ENCODE measurements at places on chromosomes 3 and 15.

DNA sequence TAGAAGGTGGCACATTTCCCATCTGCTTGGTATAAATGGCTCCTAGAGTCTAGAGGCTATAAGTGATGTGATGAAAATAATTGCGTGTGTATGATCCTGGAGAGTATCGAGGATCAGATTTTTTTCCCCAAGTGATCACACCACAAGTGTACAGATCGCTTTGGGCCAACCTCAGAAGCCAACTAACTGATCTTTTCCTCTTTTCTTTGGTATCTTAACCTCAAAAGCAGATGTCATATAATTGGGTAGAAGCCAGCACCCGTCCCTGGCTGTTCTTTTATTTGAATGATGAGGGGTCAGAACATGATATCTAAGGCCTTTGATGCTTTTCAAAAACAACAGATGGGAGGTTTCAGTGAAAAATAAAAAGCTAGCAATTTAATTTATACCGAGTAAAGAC, 3.3 kb downstream of the P2RY14 start:
- DNase-seq: no peak

- DNase-seq: no peak
Observed at GRCh38 chr3:3177861-3178497, 1.5 kb downstream of the CRBN start.

DNA sequence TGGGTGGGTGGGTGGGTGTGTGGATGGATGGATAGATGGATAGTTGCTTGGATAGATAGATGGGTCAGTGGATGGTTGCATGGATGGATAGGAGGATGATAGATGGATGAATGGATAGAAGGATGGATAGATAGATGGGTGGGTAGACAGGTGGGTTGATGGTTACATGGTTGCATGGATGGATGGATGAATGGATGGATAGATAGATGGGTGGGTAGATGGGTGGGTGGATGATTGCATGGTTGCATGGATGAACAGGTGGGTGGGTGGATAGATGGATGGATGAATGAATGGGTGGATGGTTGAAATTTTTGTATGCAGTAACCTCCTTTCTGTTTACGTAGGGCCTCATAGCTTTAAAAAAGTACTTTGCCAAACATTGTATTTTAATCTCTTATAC, 79.5 kb downstream of the LRRK1 start:
- DNase-seq: no peak

DNA sequence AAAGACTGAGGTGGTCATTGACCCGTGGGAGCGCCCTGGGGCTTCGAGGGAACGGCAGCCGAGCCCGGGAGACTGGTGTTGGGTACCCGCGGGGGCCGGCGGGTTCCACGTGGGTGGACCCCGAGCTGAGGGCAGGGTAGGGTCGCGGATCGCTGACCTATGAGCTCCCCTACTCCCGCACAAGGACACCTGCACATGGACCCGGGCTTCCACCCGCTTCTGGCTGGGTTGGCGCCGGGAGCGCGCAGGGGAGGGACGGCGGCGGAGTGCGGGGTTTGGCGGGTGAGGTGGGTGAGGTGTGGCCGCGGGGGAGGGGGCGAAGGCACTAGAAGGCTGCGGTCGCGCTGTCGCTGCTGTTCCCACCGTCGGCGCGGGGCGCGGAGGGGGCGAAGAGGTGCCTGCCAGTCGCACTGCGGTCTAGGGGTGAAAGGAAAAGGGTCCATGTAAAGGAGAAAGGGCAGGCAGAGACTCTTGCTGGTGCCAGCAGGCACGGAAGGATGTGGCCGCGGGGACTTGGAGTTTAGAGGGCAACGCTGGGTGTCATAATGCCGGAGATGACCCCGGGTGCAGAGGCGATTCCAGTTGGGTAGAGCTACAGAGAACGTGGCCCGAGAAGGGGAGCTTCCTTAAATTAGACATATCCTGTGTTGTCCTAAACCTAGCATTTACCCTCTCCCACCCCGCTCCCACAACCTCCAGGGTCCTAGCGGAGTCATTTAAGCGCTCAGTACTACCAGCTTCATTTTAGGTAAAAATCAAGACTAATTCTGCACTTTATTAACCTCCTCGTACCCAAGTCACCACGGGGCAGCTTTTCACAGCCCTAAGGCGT, 245.9 kb upstream of the TOPAZ1 start:
- no peak for DNase-seq

- no peak for DNase-seq
Observed at GRCh38 chr15:43789409-43789808, 2.7 kb upstream of the SERF2 start.

DNA sequence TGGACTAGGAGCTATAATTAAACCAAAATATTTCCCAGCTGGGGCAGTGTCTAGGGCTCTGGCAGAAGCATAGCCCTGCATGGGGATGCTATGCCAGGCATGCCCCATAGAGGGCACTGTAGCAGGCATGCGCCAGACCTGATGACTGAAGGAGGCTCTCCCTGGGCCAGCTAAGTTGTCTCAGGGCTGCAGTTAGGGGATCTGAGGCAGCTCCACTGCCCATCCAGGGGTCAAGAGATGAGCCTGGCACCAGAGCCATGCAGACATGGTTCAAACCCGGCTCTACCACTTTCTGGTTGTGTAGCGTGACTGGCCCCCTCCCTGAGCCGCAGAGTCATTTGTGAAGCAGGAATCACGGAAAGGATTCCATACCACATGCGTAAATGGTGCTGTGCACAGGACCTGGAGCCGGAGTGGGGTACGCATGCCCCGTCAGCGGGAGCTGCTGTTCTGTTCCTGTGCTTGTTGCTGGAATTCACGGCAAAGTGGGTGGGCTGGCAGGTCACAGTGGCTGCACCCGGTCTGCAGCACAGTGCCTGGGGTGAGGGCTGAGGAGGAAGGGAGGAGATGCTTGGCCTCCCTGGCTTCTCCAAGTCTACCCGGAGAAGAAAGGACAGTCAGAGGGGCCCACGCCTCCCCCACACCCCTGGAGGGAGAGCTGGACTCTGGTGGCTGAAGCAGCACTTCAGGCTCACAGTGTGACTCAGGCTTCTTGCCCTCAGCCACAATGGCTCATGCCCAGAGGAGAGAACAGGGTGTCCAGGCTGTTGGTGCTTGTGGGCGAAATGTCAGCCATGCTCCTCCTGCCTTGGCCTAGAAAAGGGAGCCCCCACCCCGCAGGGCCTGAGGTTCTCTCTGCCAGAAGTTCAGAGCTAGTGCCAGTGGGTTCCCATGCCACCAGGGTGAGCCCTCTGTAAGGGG, 43.1 kb downstream of the DNASE1L3 start:
- DNase-seq: peak; percentile 57

DNA sequence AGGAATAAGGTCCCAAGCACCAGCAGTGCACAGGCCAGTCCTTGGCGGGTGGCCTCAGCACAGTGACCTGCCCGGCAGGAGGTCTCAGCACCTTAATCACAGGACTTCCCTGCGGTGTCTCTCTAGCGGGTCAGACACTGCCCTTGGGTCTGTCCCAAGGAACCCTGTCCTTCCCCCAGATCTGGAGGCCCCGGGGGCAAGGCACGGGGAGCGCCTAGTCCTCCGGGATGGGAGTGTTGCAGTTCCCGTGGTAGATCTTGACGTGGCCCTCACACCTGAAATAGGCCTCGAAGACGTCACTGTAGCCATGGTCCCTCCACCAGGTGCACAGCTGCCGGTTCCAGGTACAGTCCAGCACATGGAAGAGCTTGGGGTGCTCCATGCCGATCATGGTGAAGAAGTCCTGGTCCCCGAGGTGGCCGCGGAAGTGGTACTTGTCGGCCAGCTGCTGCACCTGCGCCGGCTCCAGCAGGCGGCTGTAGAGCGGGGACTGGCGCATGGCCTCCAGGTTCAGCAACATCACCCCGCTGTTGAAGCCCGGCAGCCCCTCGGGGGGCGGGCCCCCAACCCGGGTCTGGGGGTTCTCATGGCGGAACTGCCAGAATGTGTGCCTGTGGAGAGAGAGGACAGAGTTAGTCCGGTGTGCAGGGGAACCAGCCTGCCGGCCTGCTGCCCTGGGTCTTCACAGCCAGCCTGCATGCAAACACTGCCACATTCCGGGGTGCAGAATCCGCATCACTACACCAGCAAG, 201.3 kb downstream of the XXYLT1 start:
- no peak for DNase-seq

- DNase-seq: no peak
Observed at GRCh38 chr15:74611341-74611740, 4.3 kb upstream of the CLK3 start.

DNA sequence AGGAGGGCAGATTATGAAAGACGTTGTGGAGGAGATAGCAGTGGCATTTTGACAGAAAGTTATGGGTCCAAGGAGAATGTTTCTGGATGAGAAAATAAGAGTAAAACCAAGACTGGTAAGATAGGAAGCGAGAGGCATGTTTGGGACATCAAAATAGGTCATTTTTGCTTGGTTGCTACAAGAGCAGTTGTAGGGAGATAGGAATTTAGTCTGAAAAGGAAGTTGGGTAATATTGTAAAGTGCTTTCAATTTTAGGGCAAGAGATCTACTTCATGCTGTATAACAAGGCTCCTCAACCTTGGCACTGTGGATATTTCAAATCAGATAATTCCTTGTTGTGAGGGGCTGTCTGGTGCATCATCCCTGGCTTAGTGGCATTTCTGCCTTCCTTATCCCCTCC, 118.0 kb upstream of the DPH6 start:
- DNase-seq: no peak

- peak; percentile 38 for DNase-seq
Observed at GRCh38 chr3:159170436-159171003, 368.7 kb downstream of the MFSD1 start.

DNA sequence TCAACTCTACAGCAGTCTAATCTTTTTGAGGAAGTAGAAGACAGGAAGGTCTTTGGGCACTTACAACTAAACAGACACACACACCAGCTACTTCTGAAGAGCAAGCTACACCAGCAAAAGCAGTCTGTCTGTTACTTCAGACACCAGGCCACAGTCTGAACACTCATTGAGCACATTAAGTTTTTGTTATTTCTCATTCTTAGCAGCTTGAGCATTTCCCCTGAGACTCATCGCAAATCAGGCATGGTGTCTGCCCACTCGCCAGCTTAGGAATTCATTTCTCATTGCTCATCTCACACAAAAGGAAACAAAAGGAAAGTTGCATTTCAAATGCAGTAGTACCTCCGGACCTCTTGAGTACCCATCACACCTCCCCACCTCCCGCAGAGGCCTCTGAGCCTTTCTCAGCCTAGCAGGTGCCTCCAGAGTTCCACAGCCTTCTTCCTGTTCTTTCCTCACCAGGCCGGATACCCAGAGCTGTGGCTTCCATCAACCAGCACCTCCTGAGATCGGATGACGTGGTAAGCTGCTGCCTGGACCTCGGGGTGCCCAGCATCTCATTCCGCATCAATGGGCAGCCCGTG, 302.0 kb downstream of the RYR3 start:
- no peak for DNase-seq

DNA sequence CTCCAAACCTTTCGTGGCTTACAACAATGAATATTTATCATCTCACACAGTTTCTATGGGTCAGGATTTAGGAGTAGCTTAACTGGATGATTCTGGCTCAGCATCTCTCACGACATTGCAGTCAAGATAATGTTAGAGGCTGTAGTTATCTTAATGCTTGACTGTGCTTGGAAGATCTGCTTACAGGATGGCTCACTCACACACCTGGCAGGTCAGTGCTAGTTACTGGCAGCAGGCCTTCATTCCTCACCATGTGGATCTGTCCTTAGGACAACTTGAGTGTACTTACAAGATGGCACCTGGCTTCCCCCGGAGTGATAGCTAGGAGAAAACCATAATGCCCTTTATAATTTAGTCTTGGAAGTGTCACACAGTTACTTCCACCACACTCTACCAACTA, 32.8 kb upstream of the OXTR start:
- DNase-seq: no peak

GRCh38 chr15:63023351-63023945, 19.1 kb upstream of the TPM1 start:
- DNase-seq: no peak

GRCh38 chr3:114727373-114727772, 419.7 kb downstream of the ZBTB20 start:
- DNase-seq: no peak

DNA sequence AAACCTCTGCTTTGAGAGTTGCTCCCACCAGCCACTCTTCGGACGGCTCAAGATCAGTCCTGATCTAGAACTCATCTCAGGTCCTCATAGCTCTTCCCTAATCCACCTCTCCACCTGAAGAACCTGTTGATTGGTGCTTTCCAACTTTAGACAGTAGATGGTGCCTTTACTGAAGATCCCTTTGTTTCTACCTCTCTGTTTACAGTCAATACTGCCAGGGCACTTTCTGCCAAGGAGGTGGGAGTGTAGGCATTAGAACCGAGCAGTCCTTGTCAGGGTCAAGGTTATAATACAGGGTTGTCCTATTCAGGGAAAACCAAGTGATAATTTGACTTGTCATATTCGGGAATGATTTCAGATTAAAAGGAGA, 1.2 kb downstream of the CGNL1 start:
- no peak for DNase-seq

DNA sequence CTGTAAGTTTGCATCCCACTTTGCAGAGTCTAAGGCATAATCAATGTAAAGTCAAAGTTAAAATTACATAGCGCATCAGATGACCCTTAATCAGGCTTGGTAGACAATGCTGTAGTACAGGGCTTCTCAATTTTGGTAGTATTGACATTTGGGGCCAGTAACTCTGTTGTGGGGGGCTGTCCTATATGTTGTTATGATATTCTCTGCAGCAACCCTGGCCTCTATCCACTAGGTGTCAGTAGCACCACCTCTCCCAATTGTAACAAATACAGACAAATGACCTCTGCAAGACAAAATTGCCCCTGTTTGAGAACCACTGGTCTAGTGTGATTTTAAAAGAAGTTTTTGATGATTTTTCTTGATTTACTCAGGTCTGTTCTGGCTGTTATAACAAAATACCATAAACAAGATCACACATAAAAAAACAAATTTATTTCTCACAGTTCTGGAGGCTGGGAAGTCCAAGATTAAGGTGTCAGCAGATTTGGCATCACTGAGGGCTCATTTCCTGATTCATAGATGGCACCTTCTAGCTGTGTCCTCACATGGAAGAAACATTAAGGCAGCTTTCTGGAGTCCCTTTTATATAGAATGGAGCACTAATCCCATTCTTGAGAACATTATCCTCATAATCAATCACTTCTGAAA, 37.6 kb upstream of the SLC9A9 start:
- DNase-seq: peak; percentile 12

DNA sequence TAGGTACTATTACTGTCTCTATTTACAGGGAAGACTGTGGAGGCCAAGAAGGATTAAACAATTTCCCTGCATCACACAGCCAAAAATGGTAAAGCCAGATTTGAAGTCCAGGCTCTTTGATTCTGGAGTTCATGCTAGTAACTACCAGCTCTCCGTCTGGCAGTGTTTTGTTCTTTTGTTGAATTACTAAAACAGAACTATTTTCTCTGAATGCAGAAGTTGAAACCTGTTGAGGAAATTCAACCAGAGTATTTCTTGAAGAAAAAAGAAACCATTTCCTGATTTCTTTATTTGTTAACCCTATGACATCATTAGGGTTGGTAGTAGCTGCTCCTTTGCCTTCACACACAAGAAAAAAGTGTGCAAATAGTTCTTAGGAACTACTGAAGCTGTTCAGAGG, 34.3 kb downstream of the CRTC3 start:
- DNase-seq: no peak

Data from GM04504 (cell line).